CD4-positive, alpha-beta T cell treated with Interleukin-4 for 4 hours (primary cell): ENCODE measurements at places on chromosomes 7 and 10.

- no peak for DNase-seq
Observed at GRCh38 chr7:121195874-121196273, 132.9 kb upstream of the WNT16 start.

- no peak for DNase-seq
Observed at GRCh38 chr7:102917436-102918353, 4.9 kb downstream of the LRRC17 start.

- no peak for DNase-seq
Observed at GRCh38 chr10:44923611-44924010, 12.5 kb downstream of the TMEM72 start.

DNA sequence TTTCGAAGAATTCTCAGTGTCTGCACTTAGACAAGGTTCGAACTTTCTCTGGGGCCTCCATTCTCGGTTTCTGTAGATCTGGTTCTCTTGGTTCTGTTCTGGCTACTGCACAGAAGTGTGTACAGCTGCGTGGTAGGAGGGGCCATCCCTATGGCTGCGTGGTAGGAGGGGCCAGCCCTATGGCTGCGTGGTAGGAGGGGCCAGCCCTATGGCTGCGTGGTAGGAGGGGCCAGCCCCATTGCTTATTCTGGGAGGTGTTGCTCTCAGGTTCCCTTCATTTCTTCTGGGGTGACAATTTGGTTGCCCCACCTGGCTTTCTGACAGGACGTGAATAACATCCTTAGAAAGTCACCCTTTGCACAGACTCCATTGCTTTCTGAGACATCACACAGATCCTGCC lies 65.2 kb upstream of the CHST15 start:
- no peak for DNase-seq

DNA sequence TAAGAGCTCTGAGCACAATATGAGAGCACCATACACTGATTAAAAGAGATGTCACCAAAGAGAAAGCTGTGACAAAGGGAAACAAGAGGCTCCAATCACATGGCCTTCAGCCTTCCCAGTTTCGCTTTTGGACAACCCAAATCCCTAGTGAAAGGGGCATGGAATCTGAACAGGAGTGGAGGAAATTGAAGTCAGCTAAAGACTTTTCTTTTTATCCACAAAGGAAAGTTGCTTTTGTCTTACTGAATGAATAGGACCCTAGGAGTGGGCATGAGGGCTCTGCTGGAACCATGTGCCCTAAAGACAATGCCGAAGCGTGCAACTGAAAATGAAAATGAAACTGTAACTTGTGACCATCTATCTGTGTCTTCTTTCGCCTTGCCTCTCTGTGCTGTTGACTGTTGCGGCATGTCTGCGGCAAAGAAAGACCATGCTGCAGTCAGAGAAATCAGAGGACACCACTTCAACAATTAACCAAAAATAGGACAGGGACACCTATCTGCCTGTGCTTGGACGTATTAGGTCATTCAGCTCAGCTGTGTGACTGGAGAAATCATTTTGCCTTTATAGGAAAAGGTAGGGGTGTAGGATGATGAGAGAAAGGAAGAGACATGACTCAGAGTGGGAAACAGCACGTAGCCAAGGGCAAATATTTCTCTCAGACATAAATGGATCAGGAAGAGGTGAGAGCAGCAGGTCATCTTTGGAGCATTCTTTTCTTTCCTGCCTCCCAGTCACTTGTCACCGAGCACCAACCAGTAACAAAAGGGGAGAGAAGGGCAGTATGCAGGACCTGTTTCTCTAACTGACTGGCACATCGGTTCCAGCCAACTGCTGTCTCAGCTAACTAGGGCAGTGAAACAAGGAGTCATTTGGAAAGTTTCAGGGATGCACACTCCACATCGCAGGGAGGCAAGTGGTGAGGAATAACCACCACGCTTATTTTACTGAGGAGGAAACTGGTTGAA lies 12.3 kb downstream of the CAV2 start:
- peak; percentile 46 for DNase-seq

DNA sequence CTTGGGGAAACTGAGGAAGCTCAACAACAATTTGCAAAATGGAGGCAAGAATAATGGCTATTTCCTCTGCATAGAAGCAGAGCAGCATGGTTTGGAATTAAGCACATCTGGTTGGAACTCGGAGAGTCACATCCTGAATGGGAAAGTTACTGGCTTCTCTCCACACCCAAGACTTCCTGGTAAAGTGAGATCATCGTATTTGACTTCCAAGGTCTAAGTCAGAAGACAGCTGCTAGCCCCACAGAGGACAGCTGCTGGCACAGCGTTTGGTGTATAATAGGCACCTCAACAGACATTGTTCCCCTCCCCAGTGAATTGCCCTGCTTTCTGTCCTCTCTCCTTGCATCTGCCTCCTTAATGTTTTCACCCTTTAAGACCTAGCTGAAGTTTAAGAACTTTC lies 37.0 kb upstream of the NRF1 start:
- DNase-seq, result no peak

DNA sequence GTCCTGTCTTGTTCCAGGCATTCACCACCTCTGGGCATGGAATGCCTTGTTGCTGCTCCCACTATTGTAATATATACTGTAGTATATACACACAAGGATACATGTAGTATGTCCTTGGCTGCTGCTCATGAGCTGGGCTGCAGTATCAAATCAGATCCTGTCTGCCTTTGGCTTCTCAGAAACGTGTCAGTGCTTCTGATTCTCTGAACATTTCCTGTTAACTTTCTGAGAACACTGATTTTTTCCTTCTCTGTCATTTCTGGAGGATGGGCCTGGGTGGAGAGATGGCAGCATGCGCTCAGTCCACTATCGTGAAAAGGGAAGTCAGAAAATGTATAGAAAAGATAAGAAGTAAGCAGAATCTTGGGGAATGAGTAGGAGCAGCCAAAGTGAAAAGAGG lies 12.2 kb downstream of the SFTPA2 start:
- DNase-seq, result no peak

DNA sequence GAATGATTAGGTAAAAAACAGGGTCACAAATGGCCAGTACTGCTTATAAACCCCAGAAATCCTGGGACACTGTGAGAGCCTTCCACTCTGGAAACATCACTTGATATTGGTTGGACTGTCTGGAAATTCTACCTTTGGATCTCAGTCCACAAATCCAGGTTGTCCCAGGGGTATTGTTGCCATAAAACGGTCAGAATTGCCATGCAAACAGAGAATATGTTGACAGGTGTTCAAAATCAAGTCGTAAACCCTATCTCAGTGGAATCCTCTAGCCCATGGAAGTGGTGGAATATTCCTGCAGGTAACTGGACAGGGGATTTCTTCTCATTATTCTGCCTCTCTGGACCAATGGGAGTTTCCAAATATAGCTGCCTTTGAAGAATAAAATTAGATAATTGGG lies 31.2 kb upstream of the KCTD7 start:
- no peak for DNase-seq
